ENCODE measurements at places on chromosomes 3 and 15.

DNA sequence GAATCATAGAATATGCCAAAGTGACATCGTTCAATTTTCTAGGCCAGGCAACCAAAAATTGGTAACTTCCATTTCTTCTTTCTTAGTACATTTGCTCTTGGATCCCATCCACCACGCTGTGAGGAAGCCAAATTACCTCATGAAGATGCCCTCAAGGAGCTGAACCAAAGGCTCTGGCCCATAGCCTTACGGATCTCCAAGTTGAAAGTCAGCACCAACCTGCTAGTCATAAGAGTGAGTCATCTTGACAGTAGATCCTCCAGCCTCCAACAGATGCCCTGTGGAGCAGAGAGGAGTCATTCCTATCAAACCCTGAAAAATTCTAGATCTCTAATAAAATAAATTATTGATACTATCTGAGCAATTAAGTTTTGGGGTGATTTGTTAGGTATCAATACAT is 322.5 kb upstream of the COL8A1 start:
- no peak for DNase-seq

DNA sequence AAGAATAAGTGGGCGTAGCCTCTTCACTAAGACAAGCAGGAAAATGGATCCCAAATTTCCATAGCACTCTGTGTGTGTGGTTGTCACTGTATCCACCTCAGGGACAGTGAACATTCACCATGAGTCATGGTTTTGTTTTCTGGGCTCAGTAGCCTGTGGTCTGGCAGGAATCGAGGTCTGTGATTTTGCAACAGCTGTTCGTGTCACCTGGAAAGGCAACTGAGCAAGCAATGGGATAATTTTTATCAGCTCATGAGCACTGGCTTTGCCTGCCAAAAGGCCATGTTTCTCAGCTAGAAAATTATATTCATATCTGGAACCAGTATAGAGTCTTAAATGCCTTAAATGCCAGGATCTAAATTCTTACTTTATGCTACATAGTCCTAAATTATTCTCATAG is 60.9 kb downstream of the STRIT1 start:
- peak; percentile 54 for DNase-seq

DNA sequence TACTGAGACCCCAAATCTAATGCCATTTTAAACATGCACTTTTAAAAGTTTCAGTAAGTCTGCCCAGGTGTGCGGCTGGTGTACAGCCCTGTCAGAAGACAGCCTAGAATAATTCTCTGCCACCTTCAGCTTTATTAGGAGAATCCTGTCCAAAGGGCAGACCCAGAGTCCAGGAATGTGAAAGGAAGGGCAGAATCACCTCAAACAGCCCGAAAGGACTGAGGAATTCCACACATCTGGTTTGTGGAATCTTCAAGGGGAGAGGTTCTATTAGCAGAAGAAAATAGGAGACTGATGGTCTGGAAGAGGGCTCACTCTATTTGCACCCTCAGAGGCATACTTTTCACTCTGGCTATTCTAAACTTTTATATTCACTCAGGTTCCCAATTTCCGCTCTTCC is 46.6 kb downstream of the TYRO3 start:
- no peak for DNase-seq

DNA sequence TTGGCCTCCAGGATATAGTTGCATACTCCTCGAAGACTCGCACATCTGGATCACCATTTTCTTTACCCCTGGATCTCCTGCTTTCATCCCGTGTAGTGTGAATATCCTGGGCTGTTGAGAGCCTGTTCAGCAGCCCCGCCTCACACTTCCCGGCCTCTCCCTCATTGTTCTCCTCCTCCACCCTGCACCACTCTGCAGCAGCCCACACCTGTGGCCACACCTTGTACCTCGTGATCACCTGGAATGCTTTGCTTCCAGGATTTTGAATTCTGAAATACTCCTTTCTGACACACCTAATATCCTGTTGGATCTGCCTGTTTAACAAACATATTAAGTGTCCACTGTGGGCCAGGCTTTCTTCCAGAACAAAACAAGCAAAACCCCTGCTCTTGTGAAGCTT is 14.4 kb downstream of the ABHD17C start:
- peak; percentile 89 for DNase-seq

DNA sequence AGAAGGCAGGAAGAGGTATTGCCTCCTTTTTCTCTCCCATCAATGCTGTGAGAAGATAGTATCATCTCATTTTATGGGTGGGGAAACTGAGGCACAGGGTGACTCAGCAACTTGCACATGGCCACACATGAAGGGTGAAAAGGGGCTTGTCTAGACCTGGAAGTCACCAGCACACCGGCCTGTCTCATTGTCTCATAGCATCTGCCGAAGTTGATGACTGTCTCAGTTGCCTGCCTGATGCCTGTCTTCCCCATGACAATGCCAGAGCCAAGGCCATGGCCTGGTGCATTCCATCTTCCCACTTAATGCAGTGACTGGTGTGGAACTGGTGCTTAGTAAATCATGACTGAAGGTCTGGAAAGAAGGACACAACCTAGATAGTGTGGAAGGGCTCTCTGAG is 27.9 kb upstream of the PRR23E start:
- DNase-seq = no peak

DNA sequence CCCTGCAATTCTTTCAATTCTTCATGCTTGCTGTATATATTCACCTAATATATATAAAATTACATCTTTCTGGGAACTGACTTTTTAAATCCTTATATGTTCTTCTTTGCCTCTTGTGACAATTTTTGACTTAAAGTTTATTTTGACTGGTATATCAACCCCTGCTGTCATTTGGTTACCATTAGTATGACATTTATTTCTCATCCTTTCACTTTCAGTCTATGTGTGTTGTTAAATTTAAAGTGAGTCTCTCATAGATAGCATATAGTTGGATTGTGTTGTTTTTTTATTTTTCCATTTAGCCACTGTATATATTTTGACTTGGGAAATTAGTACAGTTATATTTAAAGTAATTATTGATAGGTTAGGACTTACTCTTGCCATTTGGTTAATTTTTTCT is 194.9 kb downstream of the DPH6 start:
- DNase-seq = no peak

GRCh38 chr3:32992310-32992686 is 40.9 kb downstream of the CCR4 start:
- no peak for DNase-seq

DNA sequence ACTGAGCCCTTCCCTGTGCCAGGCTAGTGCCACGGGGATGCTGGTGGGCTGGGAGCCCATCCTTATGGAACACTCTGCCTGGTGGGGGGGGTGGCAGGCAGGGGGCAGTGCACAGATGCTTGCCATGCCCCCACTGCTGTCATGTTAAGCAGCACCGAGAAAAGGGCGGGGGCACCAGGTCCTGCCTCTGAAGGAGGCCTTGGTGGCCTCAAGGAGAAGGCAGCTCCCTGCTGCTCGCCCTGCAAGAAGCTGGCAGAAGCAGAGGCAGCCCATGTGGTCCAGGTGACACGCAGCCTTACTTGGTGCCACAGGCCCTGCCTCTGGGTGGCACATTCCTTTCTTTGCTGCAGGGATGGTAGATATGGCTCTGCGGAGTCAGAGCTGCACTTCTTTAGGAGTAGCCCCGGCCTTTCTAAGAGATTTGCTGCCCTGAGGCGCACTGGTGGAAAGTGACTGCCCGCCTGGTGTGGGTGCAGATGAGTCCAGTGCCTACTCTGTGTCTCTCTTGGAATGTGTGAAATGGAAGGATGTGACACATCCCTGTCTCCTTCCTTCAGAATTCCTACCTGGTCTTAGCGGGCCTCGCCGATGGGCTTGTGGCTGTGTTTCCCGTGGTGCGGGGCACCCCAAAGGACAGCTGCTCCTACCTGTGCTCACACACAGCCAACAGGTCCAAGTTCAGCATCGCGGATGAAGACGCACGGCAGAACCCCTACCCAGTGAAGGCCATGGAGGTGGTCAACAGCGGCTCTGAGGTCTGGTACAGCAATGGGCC is 145.8 kb downstream of the LRRK1 start:
- no peak for DNase-seq

- no peak for DNase-seq
Observed at GRCh38 chr3:154794391-154794790, 285.7 kb upstream of the MME start.

- no peak for DNase-seq
Observed at GRCh38 chr3:155192957-155193746, 100.3 kb downstream of the STRIT1 start.

- DNase-seq = no peak
Observed at GRCh38 chr15:33310481-33311311, at the start of gene RYR3. Gene RYR3, plus strand, starts transcription at chr15:33310967. Its CDS starts 79 bp downstream, at chr15:33311046.

DNA sequence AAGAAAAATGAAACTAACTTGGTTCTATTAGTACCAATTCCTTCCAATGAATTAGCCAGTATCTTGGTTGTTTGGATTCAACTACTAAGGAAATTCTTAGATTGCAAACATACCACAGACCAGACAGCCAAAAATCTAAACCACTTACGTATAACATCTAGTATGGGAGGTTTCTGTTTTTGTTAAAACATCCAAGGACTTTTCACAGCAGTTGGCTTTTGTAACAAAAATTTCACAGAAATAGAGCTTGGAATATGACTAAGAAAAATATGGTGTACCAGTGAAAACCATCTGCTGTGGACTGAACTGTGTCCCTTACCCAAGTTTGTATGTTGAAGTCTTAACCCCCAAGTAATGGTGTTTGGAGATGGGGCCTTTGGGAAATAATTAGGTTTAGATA is 199.2 kb downstream of the OTOL1 start:
- no peak for DNase-seq

- no peak for DNase-seq
Observed at GRCh38 chr3:105906836-105907235, 38.0 kb upstream of the CBLB start.

- no peak for DNase-seq
Observed at GRCh38 chr3:140368223-140368811, 309.5 kb upstream of the TRIM42 start.

- no peak for DNase-seq
Observed at GRCh38 chr3:146705225-146705624, 100.1 kb upstream of the PLSCR5 start.

DNA sequence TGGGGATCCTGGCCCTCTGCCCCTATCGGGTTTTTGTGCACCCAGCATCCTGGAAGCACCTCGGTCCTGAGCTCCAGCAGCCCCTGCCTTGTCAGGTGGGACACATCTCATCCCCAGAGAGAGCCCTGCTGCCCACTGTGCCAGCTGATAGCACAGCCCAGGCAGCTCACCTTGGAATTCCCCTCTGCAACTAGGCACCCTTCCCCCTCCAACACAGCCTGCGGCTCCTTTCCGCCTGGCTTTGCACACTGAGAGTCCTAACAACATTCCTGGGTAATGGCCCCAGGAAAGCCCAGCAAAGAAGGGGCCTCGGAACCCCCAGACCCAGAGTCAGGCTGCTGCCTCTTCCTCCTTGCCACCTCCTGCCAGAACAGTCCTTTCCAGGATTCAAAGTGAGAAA is 5.9 kb downstream of the HCN4 start:
- DNase-seq = no peak

- no peak for DNase-seq
Observed at GRCh38 chr3:18680758-18681157, 255.6 kb upstream of the SATB1 start.

GRCh38 chr3:20853890-20854289 is 667.9 kb upstream of the SGO1 start:
- DNase-seq = no peak

- no peak for DNase-seq
Observed at GRCh38 chr3:173191611-173192010, 50.6 kb upstream of the SPATA16 start.

GRCh38 chr3:79497447-79498111 is 270.2 kb downstream of the ROBO1 start:
- DNase-seq = peak; percentile 16

GRCh38 chr3:161558236-161558635 is 61.6 kb downstream of the OTOL1 start:
- DNase-seq = no peak

DNA sequence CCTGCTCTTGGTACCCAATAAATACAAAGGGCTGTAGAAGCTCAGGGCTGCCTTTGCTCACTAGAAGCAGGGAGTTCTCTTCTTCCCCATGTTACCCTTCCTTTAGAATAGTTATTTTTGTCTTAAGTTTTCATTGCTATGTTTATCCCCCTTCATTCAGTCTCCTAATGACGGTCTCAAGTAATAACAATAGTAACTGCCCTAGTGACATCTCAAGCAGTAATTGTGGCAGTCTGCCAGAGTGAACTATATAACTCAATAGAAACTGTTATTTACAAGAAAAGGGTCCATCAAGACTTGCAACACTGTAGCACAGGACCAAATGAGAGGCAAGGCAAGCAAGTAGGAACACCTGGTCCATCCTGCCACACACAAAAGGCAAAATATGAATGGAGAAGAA is 32.5 kb upstream of the SIN3A start:
- DNase-seq = no peak

DNA sequence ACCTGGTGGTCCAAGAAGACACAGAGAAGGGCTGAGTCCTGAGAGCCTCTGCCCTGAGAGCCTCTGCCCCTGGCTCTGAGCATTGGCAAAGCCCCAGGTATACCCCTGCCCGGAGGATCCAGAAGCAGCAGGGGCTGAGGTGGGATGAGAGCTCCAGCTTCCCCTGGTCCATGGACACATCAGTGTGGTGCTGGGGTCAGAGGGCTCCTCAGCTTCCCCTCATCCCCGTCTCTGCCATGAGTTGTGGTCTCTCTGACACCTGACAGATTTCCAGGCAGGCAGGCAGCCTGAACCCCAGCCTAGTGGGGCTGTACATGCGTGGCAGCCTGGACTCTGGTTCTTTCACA is 3.5 kb upstream of the KLF15 start:
- no peak for DNase-seq

DNA sequence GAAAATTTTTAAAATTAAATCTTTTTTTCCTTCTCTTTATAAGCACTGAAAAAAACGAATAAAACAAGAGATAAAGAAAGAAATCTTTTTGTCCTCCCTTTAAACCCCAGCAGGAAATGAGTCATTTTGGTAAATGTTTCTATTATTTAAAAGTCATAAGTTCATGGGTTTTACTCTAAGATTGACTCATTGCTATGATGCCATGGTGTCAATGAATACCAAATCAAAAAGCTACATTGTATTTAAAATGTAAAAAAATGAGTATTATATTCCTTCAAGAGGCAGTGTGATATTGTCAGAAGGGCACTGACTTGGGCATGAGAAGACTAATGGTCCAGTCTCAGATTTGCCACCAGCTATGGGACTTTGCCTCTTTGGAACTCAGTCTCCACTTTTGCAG is 303.4 kb upstream of the DNAJC19 start:
- DNase-seq = no peak

DNA sequence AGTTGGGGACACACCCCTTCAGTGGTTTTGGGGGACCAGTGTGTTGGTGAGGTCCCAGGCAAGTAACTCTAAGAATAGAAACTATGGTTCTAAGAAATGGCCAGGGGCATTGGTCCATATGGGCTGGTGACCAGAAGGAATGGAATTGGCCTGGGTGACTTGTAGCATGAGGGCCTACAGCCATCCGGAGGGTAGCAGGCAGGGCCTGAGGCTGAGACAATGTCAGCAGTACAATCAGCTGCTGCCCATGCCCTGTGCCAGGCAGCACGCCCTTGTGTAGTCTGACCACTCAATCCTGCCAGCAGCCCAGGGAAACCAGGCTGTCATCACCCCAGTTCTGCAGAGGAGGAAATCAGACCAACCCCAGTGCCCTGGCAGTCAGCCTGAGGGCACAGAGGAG is 100.6 kb downstream of the DNAJB8 start:
- DNase-seq = no peak
